Regular cardiac myocyte (primary cell): ENCODE measurements at places on chromosomes 12 and 14. TPM values are rescaled to one million over a fixed set of nuclear protein-coding genes. Genes with fewer than 3 reads are reported as not detected.

The GPRC5D gene
- not detected in 2 replicates for total RNA-seq

The NOS1 gene
- not detected in 2 replicates for total RNA-seq

The SLC17A8 gene
- total RNA-seq: not detected in 2 replicates

The KIF26A gene
- under 0.01 TPM in 2 replicates for total RNA-seq

The TSHR gene
- total RNA-seq: not detected in 2 replicates

The TAS2R8 gene
- under 0.01 TPM in 1 of 2 replicates, not detected in the other for total RNA-seq

The FOXJ2 gene
- total RNA-seq: 4.0 and 4.2 TPM in 2 replicates

The PZP gene
- total RNA-seq: not detected in 2 replicates

The GLT8D2 gene
- 14.8 and 27.1 TPM in 2 replicates for total RNA-seq

The FOXM1 gene
- 0.28 and 12.5 TPM in 2 replicates for total RNA-seq

The TAPBPL gene
- 3.8 and 13.5 TPM in 2 replicates for total RNA-seq

The USP15 gene
- 50.4 and 57.8 TPM in 2 replicates for total RNA-seq

The ADAM20 gene
- total RNA-seq: 0.38 and 2.3 TPM in 2 replicates

The HOTAIR gene
- total RNA-seq: not detected in 2 replicates

The RNF212B gene
- total RNA-seq: not detected in 2 replicates

The VDR gene
- 3.8 and 6.2 TPM in 2 replicates for total RNA-seq

The KRT80 gene
- 0.38 and 1.1 TPM in 2 replicates for total RNA-seq

The STRAP gene
- total RNA-seq: 59.2 and 131 TPM in 2 replicates

The LRRC10 gene
- not detected in 2 replicates for total RNA-seq

The PROX2 gene
- total RNA-seq: not detected in 2 replicates

The ACSM4 gene
- not detected in 2 replicates for total RNA-seq

The PLBD1 gene
- 0.58 and 2.8 TPM in 2 replicates for total RNA-seq

The FAIM2 gene
- total RNA-seq: 0.77 and 1.7 TPM in 2 replicates

The ABCC9 gene
- 14.0 and 51.0 TPM in 2 replicates for total RNA-seq

The PHETA1 gene
- 7.6 and 7.7 TPM in 2 replicates for total RNA-seq
